ENCODE measurements at places on chromosomes 6 and 20.

DNA sequence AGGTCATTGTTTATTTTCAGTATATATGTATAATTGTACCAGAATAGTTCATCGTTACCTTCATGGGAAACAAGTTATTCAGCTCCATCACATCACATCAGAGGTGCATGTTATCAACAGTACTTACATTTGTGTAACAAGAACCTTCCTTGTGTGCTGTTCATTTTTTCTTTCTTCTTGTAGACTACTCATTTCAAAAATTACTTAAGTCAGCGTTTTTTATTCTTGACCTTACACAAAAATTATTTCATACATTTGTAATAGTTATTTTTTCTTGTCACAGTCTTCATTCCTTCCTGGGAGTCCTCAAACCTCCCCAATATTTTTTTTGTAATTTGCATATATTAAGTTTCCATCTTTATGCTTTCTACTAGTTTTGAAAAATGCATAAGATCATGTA, 725.7 kb upstream of the ADGRB3 start:
- DNase-seq: no peak

- DNase-seq: no peak
These were observed 20.2 kb downstream of the MCUR1 start for GRCh38 chr6:13794184-13794583.

DNA sequence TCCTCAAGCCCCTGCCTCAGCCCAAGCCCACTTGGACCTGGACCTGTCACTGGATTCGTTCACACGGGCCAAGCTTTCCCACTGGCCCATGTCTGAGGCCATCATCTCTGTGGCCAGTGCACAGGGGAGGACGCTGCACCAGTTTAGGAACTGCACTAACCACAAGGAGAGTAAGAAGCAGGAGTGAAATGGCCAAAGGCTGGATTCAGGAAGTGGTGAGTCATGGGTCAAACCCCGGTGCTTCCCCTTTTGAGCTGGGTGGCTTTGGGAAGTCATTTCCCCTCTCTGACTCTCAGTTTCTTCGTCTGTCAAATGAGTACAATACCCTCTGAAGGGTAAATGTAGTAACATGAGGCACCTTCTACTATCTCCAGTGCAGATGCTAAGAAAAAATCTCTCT, 87.9 kb downstream of the CD40 start:
- no peak for DNase-seq

GRCh38 chr6:134168590-134169208, 116.3 kb upstream of the SLC2A12 start:
- no peak for DNase-seq

DNA sequence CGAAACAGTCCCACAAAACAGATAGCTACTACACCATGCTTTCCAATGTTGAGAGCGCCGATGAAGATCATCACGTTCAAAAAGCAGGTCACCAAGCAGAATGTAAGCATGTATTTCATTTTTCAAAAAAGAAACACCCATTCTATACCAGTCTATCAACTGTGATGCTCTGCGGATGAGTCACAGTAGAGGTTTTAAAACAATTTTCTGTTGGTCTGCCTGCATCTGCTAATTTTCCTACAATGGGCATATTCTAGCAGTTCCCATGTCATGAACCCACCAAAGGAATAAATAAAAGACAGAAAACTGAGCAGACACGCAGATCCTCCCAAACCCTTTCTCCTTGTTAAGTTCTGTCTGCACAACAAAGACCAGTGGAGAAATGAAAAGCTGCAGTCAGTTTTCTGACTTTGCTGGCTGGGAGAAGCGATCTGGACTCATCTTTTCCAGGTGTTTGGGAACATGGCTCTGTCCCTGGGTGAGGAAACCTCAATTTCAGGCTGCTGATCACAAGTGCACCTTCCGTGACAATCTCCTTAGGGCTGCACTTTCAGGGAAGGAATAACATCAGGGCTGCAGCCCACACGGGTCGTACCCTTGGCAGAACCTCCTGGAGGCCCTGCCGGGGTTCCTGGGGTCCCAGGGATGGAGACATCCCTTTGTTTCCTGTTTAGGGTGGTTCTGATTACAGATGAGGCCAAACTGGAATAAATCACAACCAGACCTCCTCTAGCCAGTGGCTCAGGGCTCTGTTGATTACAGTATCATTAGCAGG, 200.1 kb downstream of the BMP7 start:
- no peak for DNase-seq

DNA sequence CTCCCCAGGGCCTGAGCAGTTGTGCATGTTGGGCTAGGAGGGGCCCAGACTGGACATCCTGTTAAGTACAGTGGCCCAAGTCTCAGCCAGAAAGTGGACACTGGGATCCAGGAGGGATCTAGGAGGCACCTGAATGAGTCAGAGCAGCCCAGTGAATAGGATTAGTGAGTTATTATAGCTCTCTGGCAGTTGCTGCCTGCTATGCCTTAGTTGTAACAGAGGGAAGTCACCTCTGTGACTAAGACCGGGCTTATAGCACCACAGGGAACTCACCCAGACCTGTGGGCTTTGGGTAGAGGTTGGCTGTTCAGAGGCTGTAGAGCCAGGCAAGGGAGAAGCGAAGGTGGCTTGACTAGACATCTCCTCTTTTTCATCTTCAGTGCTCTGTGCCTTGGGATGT, 39.0 kb upstream of the AAR2 start:
- DNase-seq: no peak

- DNase-seq: no peak
These were observed 395.6 kb upstream of the FLRT3 start for GRCh38 chr20:14732996-14733395.

GRCh38 chr6:148580442-148580841, 166.4 kb upstream of the UST start:
- DNase-seq: no peak

DNA sequence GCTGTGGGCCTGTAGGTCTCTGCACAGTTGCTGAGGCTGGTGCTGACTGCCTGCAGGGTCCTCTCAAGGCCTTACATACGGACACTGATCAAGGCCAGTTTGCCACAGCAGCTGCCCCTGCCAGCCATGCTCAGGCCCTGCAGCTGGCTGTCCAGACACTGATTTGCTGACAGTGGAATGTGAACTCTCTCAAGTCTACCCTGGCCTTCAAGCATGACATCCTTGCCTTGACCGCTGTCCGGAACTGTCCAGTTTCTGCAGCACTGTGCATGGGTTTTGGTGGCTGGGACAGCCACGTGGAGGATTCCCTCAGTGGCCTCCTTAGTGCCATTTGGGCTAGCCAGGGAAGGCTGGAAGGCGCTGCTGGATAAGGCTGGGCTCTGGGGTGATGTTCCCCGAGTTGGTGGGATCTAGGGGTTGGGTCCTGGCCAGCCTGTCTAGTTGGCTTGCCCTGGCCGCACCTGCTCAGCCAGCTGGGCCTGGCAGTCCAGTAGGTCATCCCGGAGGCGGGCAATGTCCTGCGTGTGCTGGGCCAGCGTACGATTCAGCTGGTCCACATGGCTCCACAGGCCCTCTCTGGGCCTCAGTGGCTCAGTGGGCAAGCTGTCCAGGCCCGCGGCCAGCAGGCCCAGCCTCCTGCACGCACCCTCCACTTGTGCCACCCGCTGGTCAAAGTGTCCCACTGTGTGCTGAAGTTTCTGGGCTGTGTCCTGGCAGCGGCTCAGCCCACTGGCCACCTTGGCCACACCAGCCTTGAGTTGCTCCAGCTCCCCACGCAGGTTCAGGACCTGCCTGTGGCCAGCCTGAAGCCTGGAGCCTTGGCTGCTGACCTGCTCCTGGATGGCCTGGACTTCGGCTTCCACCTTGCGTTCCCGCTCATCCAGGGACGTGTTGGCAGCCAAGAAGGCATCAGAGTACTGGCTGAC, 5.5 kb downstream of the EMILIN3 start:
- no peak for DNase-seq

DNA sequence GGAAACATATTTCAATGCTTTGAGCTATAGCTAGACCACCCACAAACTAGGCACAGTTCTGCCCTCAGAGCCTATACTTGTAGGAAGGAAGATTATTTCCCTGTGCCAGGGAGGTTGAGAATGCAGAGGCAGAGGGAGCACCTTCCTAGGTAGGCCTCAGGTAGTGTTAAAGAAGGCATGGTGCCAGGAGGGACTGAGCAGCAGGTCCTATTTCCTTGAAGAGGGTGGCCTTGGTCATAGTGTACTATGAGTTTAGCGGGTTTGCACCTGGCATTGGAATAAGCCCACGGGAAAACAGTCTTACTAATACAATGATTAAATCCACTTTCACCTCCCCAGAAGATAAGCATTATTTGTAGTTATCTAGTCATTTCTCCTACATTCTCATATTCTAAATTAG, 375.4 kb downstream of the CDKAL1 start:
- DNase-seq: no peak

GRCh38 chr6:135851442-135852271, at the start of gene PDE7B:
PDE7B (plus strand) TSS chr6:135851701.
- peak; percentile 78 for DNase-seq

GRCh38 chr6:135331002-135331401, 149.9 kb downstream of the MYB start:
- DNase-seq: no peak

GRCh38 chr6:4820704-4821276, 44.6 kb downstream of the CDYL start:
- DNase-seq: no peak

- no peak for DNase-seq
These were observed 20.5 kb downstream of the RFPL4B start for GRCh38 chr6:112367628-112368027.

- DNase-seq: no peak
These were observed 59.8 kb downstream of the SOD2 start for GRCh38 chr6:159633196-159633595.

- no peak for DNase-seq
These were observed 20.3 kb downstream of the SLC22A2 start for GRCh38 chr6:160238278-160238711.

- no peak for DNase-seq
These were observed 921.9 kb upstream of the EYS start for GRCh38 chr6:66628917-66629316.

GRCh38 chr6:12602342-12602741, 114.2 kb upstream of the PHACTR1 start:
- DNase-seq: no peak

GRCh38 chr6:106534564-106534982, 94.7 kb downstream of the RTN4IP1 start:
- DNase-seq: no peak

DNA sequence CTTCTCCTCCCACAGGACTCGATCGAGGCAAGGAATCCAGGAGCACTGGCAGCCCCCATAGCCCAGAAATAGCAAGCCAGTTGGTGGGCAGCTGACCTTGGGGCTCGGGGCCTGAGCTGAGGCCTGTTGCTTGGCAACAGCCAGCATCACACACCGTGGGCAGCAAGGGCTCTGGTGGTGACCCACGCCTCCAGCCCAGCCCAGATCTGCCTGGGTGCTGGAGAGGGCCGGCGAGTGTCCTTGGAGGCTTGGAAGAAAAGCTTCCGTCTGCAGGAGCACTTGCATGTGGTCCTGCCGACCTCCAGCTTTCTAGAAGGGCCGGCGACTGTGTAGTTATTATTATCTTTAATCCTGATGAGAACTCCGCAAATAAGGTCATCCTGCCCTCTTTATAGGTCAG, 67.3 kb downstream of the STK35 start:
- peak; percentile 24 for DNase-seq

GRCh38 chr6:37688078-37688850, 9.4 kb downstream of the MDGA1 start:
- DNase-seq: no peak

DNA sequence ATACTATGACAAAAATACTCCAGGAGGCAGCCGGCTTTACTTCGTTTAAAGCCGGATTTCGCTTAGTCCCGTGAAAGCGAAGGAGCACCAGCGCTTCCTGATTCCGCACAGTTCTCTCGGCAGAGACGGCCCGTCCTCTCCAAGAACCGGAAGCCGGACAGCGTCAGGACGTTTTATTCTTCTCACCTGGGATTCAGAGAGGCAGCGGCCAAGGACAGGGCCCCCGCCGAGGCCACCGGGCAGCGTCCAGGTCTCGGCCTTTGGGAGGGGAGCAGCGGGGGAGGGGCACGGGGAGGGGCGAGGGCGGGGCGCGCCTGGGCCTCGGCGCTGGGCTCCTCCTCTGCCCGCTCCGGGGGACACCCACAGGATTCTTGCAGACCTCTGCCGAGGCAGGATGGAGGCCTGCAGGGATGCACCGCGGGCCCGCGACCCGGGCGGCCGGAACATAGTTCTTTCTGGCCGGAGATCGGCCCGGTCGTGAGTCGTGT, 2.8 kb upstream of the DIDO1 start:
- DNase-seq: no peak

GRCh38 chr6:48194596-48195295, 83.7 kb upstream of the PTCHD4 start:
- DNase-seq: no peak

- DNase-seq: no peak
These were observed 857.0 kb downstream of the KIF16B start for GRCh38 chr20:15716256-15716655.

DNA sequence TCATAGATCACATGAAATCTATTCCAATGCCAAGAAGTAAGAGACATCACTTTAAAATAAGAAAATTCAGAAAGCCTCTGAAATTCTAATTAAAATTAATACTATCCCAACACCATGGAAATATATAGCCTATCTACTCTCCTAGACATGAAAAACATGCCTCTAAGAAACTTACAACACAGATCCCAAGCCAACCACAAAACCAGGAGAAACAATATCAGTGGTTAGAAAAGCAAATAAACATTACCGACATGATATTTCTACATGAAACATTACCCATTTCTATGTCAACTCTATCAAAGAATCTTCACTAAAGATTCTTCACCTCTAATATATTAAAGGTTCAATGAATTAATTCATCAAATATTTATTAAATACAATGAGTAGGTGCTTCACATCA, 4.8 kb downstream of the EPB41L2 start:
- DNase-seq: no peak

DNA sequence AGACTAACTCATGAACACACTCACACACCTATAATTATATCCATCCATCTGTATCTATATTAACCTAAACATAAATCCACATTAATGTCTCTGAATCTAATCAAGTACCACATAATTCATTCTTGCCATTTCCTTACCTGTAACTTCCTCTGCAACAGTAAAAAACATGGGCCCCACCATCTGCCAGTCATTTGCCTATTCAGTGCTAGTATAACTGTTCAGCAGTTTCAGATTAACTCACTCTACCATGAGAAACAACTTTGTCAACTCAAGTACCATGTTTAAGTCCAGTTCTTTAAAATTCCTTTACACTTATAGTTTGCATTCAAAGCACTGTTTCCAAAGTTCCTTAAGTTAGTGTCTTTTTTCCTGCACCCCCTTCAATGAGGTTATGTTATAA, 68.8 kb downstream of the LAMP5 start:
- DNase-seq: no peak
